Activated naive CD4-positive, alpha-beta T cell treated with anti-CD3 and anti-CD28 coated beads, Interleukin-2, amount 50 U/mL, for 16 hours (primary cell): ENCODE measurements at places on chromosomes 1 and 21.
A peak's percentile ranks its signal among the peaks of the same experiment; 100 is the strongest.

GRCh38 chr1:2240270-2241156, 12.4 kb downstream of the SKI start:
- peak; percentile 48 for DNase-seq

- DNase-seq: no peak
These were observed 37.4 kb downstream of the LEPR start for GRCh38 chr1:65457868-65458267.

- no peak for DNase-seq
These were observed 5.8 kb downstream of the PAFAH2 start for GRCh38 chr1:25991937-25992688.

DNA sequence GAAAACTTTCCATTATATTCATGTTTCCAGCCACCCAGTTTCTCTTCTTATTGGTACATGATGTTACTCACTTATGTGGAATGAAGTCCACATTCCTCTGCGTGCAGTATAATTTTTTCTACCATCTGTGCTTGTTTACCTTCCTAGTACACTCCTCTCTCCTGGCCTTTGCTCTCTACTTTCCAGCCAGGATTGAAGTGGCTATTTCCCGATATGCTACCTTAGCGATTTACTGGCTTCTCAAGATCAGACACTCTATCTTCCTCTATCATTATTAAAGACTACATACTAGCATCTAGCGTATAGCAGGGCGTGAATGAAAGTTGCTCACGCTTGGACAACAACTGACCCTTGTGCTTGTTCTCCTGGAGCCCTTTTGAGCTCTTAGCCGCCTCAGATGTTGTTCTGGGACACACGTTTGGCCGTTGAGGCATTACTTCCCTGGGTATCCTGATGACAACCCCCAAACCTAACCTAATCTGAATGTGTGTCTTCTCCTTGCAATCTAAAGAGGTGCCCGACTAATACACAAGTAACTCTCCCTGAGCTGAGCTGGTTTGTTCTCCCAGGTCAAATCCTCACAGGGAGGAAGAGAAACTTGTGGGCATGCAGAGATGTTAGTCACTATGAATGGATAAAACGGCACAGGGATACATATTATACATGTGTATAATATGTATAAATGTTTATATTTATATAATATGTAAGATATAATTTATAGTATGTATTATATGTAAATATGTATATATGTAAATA, 13.4 kb upstream of the MTARC2 start:
- DNase-seq: no peak

- DNase-seq: no peak
These were observed 109.7 kb upstream of the SYT6 start for GRCh38 chr1:114263343-114263742.

DNA sequence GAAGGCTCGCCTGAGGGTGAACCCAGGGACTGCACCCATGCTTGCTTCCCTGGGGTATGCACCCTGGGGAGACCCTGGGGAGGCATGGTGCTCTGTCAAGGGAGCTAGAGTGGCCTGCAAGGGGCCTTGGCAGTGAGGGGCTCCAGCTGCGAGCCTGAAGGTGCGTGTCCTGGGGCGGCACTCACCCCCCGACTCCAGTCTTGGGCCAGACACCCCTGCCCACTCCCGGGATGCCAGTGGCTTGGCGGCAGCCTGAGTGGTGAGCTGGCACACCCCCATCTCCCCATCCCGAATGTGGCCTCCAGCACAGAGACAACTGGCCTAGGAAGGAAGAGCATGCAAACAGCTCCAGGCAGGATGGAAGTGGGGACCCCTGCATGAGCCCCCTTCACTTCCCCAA, 2.6 kb downstream of the SUMO3 start:
- DNase-seq: no peak

DNA sequence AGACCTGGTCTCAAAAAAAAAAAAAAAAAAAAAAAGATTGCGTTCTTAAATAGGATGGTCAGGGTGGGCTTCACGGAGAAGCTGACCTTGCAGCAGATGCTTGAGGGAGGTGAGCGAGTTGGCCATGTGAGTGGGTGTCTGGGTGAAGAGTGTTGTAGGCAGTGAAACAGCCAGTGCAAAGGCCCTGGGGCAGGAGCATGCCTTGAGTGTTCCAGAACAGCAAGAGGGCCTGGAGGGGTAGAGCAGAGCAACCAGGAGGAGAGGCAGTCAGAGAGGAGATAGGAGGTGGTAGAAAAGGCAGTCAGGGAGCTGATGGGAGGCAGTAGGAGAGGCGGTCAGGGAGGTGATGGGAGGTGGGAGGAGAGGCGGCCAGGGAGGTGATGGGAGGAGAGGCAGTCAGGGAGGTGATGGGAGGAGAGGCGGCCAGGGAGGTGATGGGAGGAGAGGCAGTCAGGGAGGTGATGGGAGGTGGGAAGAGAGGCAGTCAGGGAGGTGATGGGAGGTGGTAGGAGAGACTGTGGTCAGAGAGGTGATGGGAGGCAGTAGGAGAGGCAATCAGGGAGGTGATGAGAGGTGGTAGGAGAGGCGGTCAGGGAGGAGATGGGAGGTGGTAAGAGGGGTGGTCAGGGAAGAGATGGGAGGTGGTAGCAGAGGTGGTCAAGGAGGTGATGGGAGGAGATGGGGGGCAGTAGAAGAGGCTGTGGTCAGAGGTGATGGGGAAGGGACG, 20.2 kb upstream of the PADI6 start:
- no peak for DNase-seq

DNA sequence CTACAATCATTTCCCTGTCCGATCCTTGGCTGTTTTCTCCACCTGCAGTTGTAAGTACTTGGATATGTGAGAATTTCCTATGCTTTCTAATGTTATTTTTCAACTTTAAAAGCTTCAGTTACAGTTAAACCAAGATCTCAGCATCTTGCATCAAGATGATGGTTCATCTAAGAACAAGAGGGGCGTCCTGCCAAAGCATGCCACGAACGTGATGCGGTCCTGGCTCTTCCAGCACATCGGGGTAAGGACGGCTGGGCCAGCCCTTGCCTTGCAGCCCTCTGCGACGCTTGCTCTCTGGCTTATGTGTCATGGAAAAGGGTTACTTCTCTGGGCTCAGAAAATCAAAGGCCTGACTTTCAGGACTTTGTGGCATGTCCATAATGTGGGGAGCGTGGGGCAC, 46.8 kb downstream of the PKNOX1 start:
- DNase-seq: no peak

- no peak for DNase-seq
These were observed 35.6 kb upstream of the POU2F1 start for GRCh38 chr1:167185062-167185461.

- no peak for DNase-seq
These were observed 89.1 kb upstream of the USP24 start for GRCh38 chr1:55304229-55304740.

GRCh38 chr1:228085287-228085951, 2.9 kb downstream of the ARF1 start:
- DNase-seq: no peak

DNA sequence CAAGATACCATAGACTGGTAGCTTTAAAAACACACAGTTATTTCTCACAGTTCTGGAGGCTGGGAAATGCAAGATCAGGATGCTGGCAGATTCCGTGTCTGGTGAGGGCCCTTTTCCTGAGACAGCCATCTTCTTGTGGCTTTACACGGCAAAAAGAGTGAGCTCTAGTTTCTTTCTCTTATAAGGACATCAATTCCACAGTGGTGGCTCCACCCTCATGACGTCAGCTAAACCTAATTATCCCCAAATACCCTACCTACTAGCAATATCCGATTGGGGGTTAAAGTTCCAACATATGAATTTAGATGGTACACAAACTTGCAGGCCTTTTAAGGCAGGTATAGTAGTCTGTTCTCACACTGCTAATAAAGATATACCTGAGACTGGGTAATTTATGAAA, 77.7 kb downstream of the PRRX1 start:
- DNase-seq: no peak

DNA sequence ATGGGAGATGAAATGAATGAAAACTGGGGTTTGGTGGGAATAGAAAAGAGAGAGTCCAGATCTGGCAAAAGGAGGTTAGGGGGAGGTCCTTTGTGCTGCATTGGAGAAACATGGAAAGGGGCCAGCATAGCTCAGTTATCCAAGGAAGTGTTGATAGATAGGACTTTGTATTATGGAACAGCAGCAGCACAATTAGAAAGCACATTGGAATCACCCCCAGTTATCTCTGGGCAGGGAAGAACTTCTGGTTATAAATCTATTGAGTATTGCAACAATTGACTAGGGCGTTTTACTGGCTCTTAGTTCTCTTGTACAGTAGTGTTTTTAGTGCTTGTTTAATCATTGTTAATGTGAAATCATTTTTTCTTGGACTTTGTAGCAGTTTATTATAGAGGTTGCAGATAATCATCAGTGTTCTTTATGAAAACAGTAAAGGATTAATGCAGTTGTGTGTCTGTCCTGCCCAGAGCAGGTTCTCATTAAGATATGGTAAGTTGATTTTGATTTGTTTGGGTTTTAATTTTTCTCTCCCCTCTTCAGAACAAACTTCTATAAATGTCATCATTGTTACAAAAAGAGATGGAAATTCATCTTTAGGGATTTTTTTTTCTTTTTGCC, 76.6 kb downstream of the NR5A2 start:
- DNase-seq: no peak

- no peak for DNase-seq
These were observed 30.9 kb downstream of the LMO4 start for GRCh38 chr1:87359586-87359985.

- no peak for DNase-seq
These were observed 77.9 kb downstream of the TCP10L start for GRCh38 chr21:32507342-32507919.

DNA sequence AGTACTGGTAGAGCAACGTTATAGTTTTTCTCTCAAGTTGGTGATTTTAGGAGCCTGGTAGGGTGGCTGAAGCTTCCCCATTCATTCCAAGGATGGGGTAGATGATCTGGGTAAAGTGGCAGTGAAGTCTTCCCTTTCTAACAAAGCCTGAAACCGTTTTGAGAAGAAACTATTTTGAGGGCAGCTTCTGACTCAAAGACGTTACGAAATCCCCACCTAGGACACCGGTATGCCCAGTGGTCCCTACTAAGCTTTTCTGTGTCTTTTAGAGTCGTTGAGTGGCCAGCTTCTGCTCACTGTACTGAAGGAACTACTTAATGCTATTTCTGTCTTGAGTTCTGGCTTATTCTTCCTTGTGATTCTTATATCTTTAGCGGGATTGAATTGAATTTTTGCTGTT, 1.4 kb downstream of the WDTC1 start:
- DNase-seq: no peak

GRCh38 chr1:237120683-237121082, 78.7 kb downstream of the RYR2 start:
- DNase-seq: no peak

GRCh38 chr1:203215573-203215972, 13.9 kb downstream of the CHIT1 start:
- DNase-seq: no peak

GRCh38 chr1:53553734-53554509, 94.7 kb downstream of the DMRTB1 start:
- peak; percentile 5 for DNase-seq

GRCh38 chr1:96362623-96363022, 359.0 kb upstream of the PTBP2 start:
- no peak for DNase-seq

DNA sequence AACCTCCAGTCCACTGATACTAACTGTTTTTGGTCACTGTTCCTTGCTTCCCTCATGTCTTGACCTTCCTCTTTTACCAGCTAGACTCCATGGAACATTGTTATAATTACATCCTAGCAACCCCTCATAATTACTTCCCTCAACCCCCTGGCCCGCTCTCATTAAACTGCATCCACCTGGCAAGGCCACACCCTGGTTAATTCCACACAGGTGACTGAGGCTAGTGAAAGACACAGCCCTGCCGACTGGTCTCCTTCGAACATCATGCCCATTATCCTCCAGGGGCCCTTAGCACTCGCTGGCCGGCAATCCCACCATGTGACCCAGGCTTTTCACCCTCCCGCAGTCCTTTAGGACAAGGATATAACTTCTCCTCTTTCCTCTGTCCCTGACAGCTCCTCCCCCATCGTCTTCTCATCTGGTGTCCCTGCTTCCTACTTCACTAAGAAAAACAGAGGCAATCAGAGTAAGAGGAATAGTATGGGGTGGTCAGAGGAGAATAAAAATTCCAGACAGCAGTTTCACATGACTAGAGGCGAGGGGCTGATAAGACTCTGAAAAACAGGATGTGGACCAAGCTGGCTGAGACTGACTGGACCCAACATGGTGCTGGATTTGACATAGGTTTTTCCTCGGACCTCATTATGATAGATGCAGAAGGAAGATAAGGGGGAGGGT, 8.8 kb upstream of the TENT5B start:
- DNase-seq: no peak

- DNase-seq: no peak
These were observed 34.5 kb downstream of the EPHA10 start for GRCh38 chr1:37730376-37730775.

DNA sequence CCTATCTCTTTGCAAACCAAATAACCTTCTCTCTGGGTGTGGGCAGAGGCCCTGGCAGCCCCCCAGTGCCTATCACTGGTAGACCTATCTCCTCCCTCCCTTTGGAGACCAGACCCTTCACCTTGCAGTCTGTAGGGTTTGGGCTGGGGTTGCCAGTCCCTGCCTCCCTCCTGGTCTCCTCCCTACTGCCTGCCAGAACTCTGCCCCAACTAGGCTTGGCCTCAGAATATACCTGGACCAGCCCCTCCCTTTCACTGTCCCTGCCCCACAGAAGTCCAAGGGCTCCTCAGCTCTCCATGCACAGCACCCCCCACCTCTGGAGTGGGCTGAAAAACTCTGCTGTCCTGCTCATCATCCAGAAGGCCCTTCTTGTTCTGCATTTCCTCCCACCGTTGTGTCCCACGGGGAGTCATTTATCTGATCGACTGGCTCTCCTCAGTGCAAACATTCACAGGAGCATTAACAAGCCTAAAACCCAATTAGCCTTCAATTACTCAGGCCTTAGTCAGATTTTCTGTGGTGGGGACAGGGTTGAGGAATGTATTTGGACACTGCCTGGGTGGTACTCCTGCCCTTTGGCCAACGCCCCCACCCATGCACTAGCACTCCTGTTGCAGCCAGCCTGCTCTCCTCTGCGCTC, 27.7 kb upstream of the DMBX1 start:
- no peak for DNase-seq

DNA sequence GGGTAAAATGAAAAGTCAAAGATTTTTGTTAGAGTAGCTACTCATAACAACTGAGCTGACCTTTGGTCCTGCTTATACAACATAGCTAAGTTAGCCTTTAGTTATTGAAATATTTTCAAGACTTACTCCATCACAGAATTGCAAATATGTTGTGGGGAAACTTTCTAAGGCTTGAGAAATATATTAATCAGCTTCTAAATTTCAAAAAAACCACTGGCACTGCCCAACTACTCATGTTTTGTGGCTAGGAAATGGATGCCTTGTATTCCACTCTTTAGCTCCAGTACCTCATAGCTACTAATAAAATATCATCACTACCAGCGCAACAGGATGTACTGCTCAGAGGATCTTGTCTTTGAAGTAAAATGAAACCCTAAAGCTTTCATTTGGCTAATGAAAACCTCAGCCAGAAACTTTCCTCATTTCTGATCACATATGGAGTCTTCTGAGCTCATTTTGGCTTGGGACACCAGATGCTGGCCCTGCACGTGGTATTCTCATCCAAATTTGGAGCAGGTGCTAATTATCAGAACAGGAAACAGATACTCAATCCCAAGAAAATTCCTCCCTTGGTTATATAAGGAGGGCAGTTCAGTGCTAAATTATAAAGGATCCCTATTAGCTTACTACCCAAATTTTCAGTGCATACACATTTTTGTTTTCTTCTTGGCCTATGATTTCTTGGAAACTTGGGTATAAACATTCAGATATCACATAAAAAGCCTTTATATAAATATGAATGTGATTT, 690.7 kb downstream of the ADGRL2 start:
- no peak for DNase-seq

- peak; percentile 57 for DNase-seq
These were observed 9.5 kb downstream of the RNU1-2 start for GRCh38 chr1:16905110-16905867.

- no peak for DNase-seq
These were observed 280 bp downstream of the CREB3L4 start for GRCh38 chr1:153968000-153968363.
